ENCODE measurements at places on chromosomes 2 and 18.

- no peak for DNase-seq
Measured at GRCh38 chr2:199458009-199458805, 468 bp upstream of the SATB2 start.

- DNase-seq, result no peak
Measured at GRCh38 chr2:101114815-101115214, 36.4 kb downstream of the TBC1D8 start.

DNA sequence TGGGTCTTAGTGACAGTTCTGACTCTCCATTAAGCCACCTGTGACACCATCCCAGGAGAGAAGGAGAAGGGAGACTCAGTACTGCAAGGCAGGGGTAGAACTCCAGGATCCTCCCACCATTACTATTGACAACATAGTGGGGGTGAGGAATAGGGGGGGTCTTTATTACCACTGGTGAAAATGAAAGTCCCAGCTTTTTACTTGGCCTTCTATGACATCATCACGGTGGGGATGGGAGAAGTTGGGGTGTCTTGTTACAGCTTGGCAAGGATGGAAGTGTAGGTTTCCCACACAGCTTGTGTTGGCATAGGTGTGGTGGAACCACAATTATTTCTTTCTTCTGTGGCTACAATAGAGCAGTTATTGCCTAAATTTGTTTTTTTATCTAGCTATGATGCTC, 203.9 kb upstream of the DTNA start:
- no peak for DNase-seq

GRCh38 chr2:162731917-162732804, 106.4 kb downstream of the KCNH7 start:
- no peak for DNase-seq

- DNase-seq, result no peak
Measured at GRCh38 chr18:56019908-56020307, 431.9 kb upstream of the TCF4 start.

DNA sequence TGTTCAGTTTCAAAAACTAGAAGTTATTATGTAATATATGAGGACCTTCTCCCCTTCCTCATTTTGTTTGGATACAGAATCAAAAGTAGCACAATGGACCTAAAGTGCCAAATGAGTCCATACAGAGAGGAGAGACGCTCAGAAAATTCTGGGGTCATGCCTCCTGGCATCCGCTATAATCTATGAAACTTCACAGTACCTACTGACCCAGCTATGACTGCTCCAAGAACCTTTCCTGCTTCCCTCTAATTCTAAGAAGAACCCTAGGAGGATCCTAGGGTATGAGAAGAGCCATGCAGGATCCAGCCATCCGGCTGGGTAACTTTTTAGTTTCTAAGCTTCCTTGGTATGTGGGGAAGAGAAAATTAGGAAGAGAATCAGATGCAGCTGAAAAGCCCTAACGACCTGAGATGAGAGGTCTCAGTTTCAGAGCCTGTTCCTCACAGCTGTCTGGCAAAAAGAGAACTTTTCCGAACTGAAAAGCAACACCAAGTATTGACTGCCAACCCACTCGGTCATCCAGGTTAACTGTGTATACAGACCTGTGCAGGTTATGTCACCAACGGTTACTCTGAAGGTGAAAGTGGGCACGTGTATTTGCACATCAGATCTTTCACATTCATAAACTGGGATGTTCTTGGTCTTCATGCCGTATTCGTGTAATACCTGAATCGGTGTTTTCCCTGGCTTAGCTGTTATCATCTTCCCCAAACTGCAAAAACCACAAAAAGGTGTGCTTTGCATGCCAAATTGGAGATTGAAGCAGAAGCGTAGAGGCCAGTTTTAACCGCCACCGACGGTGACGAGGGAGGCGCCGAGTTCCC, 1.1 kb downstream of the PRKRA start:
- no peak for DNase-seq

DNA sequence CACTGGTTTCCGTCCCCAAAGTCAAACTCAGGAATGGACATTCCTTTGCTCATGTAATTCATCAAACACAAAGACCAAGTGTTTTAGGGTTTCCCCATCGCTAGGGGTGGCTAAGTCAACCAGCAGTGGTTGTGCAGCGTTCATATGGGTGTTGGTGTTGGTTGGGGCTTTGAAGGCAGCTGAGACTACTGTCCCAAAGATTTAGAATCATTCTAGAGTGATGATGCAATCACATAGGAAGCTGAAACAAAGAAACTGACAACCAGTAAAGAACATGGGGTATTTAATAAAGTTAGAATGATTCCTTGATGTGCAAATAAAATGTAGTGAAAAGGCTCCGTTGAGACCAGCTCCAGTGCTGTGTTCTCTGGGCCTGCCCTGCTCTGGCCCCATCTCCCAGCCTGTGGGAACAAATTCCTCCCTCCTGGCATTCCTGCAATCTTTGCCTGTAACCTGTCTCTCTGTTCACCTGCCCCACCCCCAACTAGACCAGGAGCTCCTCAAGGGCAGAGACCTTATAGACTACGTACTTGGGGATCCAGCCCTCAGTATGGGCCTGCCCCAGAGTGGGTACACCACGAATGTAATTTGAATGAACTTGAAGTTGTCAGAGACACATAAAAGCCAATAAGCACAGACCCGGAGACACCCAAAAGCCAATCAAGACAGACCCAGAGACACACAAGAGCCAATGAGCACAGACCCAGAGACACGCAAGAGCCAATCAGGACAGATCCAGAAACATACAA, 191.7 kb upstream of the TWIST2 start:
- DNase-seq, result no peak

- DNase-seq, result no peak
Measured at GRCh38 chr18:35029770-35030169, 11.4 kb upstream of the MAPRE2 start.

DNA sequence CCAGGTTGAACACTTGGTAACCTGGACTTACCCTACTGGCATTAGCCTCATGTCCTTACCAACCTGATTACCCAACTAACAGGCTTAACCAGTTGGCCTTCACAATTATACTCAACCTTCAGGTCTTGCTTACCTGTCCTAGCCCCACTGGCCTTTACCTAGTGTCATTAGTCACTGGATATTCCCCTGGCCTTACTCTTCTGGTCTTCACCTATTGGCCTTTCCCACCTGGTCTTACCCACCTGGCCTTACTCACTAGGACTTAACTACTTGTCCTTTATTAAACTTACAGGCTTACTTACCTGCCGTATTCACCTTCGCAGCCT, 131.1 kb upstream of the ZSWIM2 start:
- DNase-seq, result no peak

- DNase-seq, result no peak
Measured at GRCh38 chr2:242044313-242044590, 174.7 kb downstream of the RTP5 start.

DNA sequence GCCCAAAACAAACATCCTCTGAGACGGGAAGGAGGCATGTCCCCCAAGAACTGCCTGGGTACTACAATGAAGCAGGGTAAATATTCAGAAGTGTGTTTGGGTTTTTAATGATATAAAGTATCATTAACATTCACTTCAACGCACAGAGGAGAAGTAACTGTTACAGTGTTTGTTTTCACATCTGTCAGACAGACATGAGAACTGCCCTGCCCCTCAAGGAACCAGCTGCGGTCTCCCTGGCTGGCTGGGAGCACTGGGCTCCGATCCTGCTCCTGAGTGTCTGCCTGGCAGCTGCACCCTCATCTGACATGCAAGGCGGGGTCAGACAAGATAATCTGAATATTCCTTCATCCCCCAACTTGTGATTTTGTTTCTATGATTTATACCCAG, 75.6 kb downstream of the MBP start:
- no peak for DNase-seq

DNA sequence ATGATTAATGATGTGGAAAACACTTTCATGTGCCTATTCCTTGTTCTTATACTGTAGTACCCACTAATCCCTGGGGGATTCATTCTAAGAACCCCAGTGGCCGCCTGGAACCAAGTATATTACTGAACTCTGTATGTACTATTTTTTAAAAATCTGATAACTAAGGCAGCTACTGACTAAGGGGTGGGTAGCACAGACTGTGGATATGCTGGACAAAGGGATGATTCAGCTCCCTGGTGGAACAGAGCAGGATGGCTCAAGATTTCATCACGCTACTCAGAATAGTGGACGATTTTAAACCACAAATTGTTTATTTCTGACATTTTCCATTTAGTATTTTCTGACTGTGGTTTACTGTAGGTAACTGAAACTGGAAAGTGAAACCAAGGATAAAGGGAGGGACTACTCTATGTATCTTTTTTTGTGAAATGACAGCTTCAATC, 41.8 kb upstream of the CDC42EP3 start:
- DNase-seq, result no peak

- no peak for DNase-seq
Measured at GRCh38 chr2:193371200-193371599, 1176.5 kb upstream of the TMEFF2 start.

DNA sequence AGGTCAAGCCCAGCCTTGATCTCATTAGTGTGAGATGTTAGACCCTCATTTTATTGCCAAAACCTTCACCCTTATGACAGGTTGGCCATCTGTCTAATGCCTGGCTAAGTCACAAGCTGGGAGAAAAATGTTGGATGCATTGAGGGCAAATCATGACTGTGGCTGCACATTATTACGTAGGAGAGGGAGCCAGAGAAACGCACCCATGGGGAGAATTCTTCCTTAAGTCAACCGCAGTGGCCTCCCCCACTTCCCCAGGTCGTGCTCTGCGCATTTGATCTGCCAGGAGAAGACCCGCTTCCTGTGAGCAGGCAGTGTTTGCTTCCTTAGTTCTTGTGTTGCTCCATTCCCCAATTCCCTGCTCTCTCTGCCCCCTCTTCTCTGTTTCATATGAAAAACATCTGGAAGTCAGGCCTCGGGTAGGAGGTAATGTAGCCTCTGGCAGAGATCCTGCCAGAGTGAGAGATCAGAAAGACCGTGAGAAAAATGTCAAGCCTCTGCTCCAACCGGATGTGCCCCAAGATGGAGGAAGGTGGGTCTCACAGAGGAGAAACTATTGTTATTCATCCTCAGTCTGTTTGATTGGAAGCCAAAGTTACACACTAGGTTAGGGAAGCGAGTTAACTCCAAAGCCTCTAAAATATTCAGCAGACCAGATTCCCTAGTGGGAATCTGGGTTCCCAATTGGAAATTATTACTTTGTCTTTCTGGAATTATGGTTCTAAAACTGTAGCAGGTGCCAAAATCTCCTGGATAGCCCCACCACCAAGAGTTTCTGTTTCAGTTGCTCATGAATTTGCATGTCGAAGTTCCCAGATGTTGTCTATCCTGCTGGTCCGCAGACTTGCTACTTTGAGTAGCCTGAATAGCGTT, 144.3 kb upstream of the PELI1 start:
- peak; percentile 51 for DNase-seq

DNA sequence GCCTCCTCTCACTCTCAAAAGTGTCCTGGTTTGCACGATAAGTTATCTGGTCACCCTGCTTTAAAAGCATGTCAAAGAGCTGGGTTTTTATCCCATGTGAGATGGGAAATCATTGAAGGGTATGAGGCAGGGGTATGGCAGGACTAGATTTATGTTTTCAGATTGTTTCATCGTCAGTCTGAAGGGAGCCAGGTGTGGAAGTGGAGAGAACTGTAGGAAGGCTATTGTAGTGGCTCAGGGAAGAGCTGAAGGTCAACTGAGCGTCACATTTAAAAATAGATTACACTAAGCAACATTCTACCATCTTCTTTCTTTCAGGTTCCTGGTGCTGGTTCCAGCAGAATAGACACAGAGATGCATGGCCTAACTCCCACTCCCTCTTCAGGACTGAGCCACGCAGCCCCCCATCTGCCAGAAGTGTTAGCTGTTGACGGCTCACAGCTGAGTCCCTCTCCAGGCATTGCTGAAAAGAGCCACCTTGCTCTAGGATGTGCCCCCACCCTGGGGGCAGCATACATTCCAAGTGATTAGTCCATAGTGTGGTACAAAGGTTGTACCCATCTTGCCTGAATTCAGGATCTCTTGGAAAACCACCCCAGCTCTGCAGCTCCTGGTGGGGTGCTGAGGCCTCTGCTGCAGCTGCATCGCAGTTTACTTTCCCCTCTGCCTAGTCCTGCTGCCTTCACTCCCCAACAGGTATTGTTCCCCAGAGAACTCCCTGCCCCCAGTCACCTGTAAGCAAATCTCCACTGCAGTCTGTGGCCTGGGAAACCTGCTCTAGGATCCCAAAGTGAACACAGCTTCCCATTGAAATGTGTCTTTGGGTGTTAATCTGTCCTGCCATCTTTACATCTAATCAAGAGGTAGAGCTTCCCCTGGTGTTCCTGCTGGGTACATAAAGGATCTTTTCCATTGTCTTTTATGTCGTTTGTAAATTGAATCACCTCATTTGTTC, 79.5 kb upstream of the KLF7 start:
- no peak for DNase-seq

DNA sequence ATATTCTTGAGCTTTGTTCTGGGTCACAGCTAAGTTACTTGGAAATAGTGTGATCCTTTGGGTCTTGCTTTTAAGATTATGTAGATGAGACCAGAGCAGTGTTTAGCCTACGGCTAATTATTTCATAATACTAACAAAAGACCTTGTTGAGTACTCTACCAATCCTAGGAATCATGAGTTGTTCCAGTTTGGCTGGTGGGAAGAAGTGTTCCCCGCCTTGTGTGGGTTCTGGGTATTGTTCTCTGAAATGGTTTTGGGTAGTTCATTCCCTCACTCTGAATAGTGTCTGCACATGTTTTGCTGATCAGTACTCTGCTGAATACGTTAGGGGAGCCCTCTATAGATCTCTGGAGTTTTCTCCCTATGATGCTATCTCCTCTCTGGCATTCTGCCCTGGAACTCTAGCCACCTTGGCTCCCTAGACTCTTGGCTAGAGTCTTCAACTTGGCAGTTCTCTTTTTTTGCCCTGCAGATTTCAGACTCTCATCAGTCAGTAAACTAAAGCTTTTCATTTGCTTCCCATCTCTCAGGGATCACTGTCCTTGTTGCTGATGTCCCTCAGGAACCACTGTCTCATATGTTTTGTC, 48.4 kb downstream of the NEMP2 start:
- no peak for DNase-seq

DNA sequence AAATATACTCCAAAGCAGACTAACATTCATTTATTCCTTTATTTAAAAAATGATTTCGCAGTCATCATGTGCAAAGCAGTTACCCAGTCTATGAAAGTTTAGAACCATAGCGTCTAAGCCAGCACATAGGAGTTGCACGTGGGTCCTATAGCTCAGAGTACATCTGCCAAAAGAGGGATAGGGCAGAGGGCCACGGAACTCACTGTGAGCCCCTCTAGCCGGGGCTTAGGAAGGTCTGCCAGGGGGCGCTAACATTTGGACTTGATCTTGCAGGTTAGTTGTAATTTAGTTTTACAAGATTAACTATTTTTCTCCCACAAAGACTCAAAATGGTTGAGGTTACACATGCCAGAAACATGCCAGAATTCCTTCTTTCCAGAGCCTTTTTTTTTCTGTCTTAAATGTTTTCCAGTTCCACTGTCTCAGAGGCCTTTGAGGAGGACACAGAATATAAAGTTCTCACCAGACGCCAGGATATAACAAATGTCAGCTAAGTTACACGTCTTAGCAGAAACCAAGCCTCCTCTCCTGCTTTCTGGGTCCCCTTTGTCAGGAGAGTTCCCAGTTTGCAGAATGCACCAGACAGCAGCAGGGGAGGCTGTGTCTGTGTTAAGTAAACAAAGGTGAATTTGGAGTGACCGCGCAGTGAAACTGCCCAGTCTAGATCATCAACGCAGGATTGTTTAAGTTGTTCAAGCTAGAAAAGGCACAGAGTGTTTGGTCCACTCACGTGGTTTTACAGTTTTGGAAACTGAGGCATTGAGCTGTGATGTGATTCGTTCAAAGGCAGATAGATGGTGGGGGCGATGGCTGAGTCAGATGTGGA, 292.0 kb downstream of the PRKCE start:
- DNase-seq, result no peak

GRCh38 chr18:25814841-25815458, 275.5 kb downstream of the SS18 start:
- no peak for DNase-seq

- no peak for DNase-seq
Measured at GRCh38 chr2:114082731-114083433, 193.0 kb downstream of the ACTR3 start.
